ENCODE measurements at places on chromosomes 3 and 15. TPM values are rescaled to one million over a fixed set of nuclear protein-coding genes. Genes with fewer than 3 reads are reported as not detected.

The CAND2 gene
- 13.7 TPM for total RNA-seq

The MCF2L2 gene
- 3.0 TPM for total RNA-seq

The ZBBX gene
- 0.52 TPM for total RNA-seq

The DNAH12 gene
- 0.70 TPM for total RNA-seq

The ANKRD63 gene
- not detected for total RNA-seq

The RLBP1 gene
- total RNA-seq, result not detected

The IL5RA gene
- not detected for total RNA-seq

The GHSR gene
- not detected for total RNA-seq

The VPS13C gene
- 166 TPM for total RNA-seq

The ATP13A5 gene
- total RNA-seq, result not detected

The MYZAP gene
- total RNA-seq, result 29.3 TPM

The IL17RC gene
- 34.0 TPM for total RNA-seq

The BTD gene
- 20.8 TPM for total RNA-seq

The CLCN2 gene
- total RNA-seq, result 11.7 TPM

The FEZF2 gene
- not detected for total RNA-seq

The SEMA6D gene
- 8.8 TPM for total RNA-seq

The RARRES1 gene
- total RNA-seq, result 48.5 TPM

The PROS1 gene
- 31.2 TPM for total RNA-seq

The CYP8B1 gene
- not detected for total RNA-seq

The SNRPA1 gene
- total RNA-seq, result 71.6 TPM

The CLDN16 gene
- total RNA-seq, result 1.1 TPM

The GMPPB gene
- 47.2 TPM for total RNA-seq

The FAN1 gene
- 27.8 TPM for total RNA-seq

The CD86 gene
- total RNA-seq, result 3.0 TPM

The GOLGA8S gene
- 0.65 TPM for total RNA-seq

The ST8SIA2 gene
- total RNA-seq, result not detected
